ENCODE measurements at places on chromosomes 12 and 14.
A peak's percentile ranks its signal among the peaks of the same experiment; 100 is the strongest.

DNA sequence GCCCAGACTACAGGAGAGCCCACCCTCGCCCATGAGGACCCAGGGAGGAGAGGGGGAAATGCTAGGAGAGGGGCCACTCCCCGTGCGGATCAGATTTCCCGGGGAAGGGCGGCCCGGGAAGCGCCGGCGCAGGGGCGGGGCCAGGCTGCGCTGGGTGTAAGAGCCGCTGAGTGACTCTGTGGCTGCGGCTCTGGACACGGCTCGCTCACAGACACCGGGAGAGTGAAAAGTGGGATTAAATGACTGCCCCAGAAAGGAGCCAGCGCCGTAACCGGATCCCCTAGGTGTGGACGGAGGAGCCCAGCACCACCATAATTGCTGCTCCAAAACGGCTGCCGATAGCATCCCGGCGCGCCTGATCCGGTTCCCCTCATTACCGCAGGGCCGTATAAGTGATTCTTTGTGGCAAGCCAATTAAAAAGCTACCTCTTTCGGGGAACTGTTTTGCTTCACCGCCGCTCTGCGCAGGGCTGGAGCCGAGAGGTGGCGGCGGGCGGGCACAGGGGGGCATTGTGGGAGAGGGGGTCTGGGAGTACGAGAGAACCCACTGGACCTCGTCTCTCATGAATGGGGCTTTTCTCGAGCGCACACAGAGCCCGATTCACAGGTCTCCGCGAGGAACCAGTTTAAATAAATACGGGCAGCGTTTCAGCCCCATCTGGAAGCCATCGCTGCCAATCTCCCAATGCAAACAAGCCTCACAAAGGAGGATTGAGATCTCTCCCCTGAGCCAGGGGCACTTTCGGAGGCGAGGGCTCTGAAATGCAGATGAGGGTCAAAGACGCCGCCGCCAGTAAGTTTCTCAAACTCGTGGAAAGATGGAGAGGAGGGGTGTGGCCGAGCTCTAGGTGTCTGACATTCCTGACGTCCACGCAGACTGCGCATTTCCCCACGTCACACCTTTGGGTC, 2.5 kb downstream of the COL2A1 start:
- peak; percentile 32 for DNase-seq

- DNase-seq, result no peak
Measured at GRCh38 chr12:111448846-111449790, 43.4 kb downstream of the SH2B3 start.

GRCh38 chr12:60333461-60333860, 737.6 kb downstream of the SLC16A7 start:
- peak; percentile 69 for DNase-seq

DNA sequence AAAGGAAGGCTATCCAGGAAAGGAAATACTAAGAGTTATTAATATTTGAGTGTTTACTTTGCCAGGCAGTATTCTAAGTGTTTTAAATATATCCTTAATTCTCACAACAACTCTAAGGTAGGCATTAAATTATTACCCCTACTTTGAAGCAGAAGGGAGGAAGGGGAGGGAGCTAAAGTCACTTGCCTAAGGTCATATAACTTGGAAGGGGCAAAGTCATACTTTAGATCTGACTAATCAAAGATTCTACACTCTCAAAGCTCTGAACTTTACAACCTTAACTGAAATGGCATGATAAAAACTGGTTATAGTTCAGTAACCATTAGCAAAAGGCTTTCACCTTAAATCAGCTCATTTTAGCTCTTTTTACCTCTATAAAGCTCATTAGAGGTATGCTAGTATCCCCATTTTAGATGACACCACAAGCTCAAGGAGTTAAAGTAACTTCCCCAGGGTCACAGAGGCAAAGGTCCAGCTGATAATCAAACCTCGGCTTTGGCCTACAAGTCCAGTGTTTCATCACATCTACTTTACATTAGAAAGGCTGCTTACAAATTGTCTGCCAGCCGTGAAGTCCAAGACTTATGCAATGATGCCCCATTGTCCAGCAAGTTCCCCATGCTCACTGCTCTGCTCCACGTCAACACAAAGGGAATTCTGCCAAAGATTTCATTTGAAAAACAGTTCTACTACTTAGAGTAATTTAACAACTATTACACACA, 223.9 kb downstream of the MED13L start:
- peak; percentile 93 for DNase-seq

DNA sequence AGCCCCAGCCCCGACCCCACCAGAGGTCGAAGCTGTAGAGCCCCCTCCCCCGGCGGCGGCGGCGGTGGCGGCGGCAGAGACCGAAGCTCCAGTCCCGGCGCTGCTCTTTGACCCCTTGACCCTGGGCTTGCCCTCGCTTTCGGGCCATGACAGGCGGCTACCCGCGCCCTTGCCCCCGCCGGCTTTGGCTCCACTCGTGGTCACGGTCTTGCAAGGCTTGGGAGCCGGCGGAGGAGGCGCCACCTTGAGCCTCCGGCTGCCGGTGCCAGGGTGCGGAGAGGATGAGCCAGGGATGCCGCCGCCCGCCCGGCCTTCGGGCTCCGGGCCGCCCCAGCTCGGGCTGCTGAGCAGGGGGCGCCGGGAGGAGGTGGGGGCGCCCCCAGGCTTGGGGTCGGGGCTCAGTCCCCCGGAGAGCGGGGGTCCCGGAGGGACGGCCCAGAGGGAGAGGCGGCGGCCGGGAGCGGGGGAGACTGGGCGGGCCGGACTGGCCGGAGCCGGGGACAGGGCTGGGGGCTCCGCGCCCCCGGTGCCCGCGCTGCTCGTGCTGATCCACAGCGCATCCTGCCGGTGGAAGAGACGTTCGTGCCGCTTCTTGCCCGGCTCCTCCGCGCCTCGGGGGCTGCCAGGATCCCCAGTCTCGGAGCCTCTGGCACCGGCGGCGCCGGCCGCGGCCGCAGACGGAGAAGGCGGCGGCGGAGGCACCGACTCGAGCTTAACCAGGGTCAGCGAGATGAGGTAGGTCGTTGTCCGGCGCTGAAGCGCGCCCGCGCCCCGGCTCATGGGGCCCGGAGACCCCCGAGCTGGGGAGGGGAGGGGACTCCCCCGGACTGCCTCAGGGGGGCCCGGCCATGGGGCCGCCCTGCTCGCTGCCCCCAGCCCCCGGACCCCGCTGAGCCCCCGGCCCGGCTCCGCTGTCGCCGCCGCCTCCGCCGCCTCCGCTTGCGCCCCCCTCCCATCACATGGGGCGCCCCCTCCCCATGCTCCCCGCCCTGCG, 778 bp downstream of the AGAP2 start:
- DNase-seq, result no peak

- DNase-seq, result no peak
Measured at GRCh38 chr12:132129007-132129406, 15.1 kb downstream of the DDX51 start.

DNA sequence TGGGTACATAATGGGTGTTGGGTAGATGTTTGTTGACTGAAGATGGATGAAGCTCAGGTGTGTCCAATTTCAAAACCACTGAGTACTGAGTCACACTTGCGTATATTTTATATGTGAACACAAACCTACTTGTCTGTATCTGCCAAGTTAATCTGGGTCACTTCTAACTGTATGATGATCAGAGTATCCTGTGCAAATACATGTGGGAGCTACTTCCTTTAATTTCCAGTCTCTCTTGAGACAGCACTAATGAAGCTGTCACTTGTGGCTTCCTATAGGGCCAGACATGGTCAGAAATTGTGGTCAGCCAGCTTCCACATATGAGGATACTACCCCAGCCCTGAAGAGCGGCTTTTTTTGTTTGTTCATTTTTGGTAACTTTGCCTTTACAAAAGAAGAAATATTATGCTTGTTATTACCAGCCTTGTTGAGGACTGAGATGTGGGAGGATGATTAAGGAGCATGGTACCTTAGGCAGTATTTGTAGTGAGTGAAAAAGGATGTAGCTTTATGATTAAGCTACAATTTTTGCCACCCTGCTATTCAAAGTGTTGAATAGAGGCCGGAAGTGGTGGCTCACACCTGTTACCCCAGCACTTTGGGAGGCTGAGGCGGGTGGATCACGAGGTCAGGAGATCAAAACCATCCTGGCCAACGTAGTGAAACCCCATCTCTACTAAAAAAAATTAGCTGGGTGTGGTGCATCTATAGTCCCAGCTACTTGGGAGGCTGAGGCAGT, 32.4 kb downstream of the PLXNC1 start:
- DNase-seq, result no peak

DNA sequence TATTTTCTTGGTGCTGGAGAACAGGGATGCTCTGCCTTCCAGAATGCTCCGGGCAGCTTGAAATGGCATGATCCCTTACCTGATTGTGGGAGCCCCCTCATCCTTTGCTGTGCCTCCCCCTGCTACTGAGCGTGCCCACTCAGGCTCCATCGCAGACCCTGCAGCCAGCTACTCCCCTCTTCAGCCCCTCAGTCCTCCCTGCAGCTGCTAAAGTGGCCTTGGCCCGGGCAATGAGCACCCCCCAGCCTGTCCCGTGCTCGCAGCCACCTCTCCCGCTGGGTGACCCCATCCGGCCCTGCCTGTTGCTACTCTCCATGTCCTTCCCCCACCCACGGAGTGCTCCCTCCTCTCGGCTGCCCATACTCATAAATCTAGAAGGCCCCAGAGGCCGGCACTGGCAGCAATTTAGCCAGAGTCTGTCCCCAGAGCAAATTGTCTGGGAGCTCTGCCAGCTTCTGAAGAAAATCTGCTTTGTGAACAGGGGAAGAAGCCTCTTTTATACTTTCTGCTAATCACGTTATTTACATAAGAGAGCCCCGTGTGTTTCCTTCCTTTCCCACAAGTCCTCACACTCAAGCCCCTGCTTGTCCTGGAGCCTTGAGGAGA, 143.7 kb upstream of the FRMD6 start:
- DNase-seq, result peak; percentile 63

DNA sequence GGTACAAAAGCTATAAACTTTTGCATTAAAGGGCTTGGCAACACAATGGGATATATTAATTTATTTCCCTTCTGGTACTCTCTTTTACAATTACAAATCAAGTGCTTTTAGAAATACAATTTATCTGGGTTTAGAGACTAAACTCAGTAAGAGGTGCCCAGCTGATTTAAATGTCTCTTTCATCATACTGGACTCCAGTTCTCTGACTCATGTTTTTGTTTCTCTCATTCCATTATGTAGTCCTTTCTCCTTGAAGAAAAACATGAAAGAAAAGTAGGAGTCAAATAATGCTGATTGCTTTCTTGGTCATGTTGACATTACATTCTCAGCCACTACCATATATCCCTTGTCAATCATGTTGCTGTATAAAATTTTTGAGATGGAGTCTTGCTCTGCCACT, 36.3 kb upstream of the CFL2 start:
- DNase-seq, result peak; percentile 86

DNA sequence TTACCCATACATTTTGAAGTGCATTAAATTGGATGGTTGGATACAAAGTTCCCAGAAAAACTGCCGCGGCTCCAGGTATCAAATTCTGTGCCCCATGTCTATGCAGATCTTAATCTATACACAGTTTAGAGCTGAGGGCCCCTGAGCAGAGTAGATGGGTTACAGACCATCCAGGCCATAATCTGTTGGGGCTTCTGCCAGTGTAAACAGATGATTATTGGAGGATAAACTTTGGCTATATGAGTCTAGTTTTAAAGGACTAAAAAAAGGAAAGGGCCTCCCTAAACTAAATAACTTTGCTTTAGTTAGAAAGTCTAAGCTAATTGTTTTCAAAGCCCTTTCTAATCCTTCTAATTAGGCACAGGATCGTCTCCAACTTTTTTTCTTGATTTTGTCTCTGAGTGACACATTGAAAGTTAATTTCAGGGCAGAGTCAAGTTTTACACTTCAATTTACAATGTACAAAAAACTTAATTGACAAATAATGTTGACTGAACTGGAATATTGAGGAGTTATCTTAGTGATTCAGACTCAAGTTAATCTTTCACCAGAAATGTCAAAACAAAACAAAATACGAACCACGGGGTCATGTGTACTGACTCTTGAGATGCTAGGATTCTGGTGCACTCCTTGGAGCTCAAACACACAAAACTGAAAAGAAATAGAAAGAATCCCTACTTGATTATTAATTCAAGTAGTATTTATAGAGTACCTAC, 133.9 kb upstream of the SCAF11 start:
- peak; percentile 19 for DNase-seq

DNA sequence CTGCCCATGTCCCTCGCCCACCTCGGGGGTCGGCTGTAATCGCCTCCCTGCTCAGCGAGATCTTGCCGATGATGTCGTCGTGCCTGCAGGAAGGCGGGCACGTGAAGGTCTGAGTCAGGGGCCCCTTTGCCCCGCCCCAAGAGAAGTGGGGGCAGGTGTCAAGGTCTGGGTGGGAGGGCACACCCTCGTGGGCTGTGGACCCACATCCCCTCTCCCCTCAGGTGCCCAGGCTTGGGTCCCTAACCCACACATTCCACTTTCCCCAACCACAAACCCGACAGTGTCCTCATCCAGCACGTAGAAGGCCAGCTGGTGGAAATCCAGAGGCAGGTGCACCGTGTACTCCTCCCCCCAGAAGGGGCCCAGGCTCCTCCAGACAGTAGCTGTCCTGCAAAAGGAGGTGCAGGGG, 7.8 kb downstream of the RASAL1 start:
- DNase-seq, result no peak

DNA sequence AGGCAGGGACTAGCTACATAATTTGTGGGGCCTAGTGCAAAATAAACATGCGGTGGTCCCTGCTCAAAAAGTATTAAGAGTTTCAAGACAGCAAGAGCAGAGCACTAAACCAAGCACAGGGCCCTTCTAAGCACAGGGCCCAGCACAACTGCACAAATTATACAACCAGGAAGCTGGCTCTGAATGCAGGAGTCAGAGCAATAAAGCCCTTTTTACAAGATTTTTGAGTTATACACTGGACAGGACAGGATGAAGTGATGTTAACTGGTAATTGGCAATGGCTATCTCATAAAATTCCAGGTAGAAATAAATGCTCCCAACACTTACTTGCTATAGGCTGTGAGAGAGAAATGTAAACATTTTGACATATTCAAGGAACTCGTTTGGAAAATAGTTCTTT, 86.2 kb upstream of the GPHB5 start:
- DNase-seq, result no peak

DNA sequence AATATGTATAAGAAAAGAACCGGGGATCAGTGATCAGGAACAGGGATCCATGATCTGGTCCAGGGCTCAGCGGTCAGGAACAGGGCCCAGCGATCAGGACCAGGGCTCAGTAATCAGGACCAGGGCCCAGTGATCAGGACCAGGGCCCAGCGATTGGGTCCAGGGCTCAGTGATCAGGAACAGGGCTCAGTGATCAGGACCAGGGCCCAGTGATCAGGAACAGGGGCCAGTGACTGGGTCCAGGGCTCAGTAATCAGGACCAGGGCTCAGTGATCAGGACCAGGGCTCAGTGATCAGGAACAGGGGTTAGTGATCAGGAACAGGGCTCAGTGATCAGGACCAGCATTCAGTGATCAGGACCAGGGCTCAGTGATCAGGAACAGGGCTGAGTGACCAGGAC, 56.3 kb downstream of the TMEM121 start:
- DNase-seq, result peak; percentile 6

DNA sequence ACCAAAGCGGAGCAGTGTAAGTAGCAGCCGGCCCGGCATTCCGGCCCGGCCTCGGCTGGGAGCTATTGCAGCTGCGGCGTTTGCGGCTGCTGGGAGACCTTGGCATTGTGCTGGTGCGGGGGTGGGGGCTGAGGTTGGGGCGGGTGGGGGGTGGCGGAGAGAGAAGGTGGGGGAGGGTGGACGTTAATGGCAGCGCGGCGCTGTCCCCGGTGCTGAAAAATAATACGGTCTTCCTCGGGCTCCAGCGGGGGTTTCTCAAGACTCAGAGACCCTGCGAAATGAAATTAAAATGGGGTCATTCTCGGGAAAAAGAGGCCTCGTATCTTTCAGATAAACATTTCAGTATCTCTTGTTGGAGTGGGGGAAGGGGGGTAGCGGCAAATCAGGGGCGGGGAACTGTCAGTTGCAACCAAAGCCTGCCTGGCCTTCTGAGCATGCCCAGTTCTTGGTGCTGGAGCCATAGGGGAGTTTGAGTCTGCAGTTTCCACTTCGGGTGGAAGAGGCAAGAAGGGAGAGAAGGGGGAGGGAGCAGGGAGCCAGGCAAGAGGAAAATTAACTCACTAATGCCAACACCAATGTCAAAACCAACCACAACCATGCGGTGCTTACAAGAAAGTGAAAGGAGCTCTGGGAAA, 414 bp downstream of the UNC79 start:
- peak; percentile 13 for DNase-seq

Data from iris pigment epithelial cell (primary cell).